DND-41 (cell line): ENCODE measurements at places on chromosomes 2 and 18.
A peak's percentile ranks its signal among the peaks of the same experiment; 100 is the strongest.

GRCh38 chr2:65435625-65436168, 3.3 kb upstream of the SPRED2 start:
- peak; percentile 80 for DNase-seq

DNA sequence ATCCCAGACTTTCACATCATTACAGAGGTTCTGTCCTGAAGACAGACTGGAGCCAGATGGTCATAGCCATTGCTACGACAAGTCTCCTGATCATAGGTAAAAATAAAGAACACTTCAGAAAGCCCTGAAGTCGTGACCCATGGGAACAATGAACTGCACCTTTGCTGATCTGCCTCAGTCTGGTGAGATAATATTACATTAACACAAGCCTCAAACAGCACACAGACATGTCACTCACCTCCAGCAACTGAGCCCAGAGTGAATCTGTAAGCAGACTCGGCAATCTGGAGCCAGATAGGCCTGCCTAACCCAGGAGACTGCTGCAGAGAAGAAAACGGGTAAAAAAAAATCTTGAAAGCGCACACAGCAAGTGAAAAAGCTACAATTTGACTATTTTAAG, 79.2 kb downstream of the SLC25A12 start:
- DNase-seq: no peak

GRCh38 chr2:29400930-29401653, 285.9 kb downstream of the CLIP4 start:
- DNase-seq: no peak

DNA sequence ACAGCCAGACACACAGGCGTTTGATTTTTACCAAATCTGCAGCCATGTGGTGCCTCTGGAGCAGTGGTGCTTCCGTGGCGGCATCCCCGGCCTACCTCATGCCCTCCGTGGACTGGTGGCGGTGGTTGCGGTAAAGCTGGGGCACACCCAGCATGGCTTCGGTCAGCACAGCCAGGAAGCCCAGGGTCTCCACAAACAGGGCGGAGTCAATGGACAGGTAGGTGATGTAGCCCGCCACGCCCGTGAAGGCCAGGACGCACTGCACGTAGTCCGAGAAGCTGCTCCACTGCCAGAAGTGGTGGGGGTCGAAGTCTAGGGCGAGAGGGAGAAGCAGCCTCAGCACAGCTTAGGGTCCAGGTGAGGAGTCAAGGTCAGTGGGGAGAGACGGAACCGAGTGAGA, 32.4 kb downstream of the SLC66A2 start:
- DNase-seq: no peak

DNA sequence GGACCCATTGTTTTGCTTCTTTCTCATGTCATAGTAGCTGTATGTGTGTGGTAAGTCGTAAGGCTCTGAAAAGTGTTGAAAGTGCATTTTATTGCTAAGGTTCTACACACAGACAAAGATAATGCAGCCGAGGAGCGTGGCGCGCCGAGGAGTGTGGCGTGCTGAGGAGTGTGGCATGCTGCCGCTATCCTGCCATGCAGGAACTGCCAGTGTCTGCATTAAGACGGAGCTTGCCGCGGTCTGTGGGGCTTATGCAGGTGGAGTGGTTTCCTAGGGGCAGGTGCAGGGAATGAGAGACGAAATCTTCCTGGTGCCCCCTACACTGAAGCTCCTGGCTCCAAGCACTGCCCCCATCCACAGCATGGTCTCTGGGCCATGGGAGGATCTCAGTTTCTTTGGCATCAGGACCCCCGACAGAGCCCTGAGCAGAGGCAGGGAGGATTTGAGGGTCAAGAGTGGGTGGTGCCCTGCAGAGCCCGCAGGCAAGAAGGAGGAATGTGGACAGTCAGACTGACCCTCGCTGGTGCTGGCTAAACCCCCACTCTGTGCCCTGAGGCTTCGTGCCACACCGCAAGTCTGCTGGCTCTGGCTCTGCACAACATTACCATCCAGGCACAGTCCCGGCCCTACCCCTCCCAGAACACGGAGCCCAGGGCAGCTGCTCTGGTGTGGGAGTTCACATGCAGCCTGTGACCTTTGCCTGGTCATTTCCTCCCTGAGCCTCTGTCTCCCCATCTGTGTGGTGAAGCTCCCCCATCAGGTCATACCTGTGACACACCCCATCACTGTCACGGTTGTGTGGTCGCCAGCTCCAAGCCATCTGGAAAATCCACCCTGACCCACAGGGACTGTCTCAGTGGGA, 3.2 kb downstream of the SNED1 start:
- no peak for DNase-seq

GRCh38 chr2:222423186-222423585, 1.2 kb upstream of the SGPP2 start:
- no peak for DNase-seq

GRCh38 chr2:105977212-105977611, 216.9 kb downstream of the UXS1 start:
- DNase-seq: no peak

- no peak for DNase-seq
These were observed 273.4 kb upstream of the SIX2 start for GRCh38 chr2:45282646-45283045.

- DNase-seq: no peak
These were observed 25.4 kb downstream of the FBLN7 start for GRCh38 chr2:112163541-112163981.

DNA sequence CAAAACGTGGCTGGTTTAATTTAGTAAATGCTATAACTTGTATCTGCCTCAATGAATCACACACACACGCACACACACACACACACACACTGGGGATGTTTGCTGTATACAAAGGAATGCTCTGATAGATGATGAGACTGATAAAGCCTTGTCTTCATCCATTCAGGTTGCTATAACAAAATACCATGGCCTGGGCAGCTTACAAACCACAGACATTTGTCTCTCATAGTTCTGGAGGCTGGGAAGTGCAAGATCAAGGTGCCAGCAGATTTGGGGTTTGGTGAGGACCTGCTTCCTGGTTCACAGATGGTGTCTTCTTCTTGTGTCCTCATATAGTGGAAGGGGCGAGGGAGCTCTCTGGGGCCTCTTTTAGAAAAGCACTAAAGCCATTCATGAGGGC, 149.5 kb upstream of the HDAC4 start:
- peak; percentile 84 for DNase-seq

DNA sequence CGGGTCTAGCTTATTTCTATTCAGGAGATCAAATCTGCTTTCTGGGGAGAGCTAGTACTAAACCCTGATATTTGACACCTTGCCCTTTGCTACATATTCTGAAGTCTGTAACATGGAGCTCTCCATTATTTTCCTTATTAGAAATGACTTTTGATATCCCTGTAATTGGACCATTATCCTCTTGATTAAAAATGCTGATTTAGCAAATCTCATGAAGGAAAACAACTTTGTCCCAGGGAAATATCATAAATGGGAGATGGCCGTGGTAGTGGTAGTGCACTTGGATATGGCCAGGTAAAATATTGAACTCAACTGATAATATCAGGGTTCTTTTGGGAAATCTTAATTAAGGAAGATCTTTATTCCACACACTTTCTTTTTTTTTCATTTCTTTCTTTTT, 326.5 kb downstream of the RPRM start:
- no peak for DNase-seq

DNA sequence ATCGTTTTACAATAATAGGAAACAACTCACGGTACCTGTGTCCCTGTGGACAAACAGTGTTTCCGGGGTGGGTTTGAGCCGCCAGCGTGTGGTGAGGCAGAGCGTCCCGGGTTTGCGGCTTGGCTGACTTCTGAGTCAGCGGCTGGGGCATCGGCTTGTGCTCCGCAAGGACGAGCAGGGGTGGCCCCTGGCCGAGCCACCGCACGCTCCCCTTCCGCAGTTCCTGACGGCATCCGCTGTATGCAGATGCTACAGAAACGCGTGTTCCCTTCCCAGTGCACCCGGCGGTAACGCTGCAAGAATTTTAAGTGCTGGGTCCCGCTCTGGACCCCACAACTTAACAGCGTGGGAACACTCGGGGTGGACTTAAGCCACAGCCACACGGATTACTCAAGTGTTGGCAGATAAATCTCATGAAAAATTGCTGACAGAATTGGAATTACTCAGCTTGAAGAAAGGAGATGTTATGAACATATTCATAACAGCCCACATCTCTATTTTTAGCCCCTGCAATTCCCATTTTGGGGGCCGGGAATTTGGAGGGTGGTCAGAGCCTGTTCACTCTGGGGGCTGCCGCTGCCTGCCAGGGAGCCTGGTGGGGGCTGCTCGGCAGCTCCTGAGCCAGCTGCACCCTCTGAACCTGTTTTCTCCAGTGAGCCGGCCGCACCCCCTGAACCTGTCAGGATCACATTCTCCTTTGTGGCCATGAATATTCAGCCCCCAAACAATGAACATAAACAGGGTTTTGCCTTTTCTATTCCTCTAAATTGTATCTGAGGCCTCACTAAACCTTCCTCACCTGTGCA, 12.6 kb upstream of the KCNG2 start:
- DNase-seq: no peak

DNA sequence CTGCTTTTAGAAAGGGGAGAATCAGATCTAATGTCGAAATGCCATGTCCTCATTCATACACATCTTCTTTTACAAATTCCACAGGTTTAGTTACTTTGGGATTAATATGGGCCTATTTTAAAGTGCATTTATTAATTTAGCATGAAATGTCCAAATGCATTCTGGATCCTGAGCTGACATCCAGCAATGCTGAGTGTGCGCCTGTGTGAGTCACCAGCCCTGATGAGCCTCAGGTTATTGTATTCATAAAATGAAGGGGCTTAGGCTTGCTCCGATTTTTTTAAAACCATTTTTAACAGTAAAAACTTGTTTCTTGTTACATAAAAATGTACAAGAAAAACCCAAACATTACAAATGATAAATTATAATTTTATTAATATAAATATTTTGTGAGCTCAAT, 94.1 kb downstream of the SH3YL1 start:
- DNase-seq: no peak

DNA sequence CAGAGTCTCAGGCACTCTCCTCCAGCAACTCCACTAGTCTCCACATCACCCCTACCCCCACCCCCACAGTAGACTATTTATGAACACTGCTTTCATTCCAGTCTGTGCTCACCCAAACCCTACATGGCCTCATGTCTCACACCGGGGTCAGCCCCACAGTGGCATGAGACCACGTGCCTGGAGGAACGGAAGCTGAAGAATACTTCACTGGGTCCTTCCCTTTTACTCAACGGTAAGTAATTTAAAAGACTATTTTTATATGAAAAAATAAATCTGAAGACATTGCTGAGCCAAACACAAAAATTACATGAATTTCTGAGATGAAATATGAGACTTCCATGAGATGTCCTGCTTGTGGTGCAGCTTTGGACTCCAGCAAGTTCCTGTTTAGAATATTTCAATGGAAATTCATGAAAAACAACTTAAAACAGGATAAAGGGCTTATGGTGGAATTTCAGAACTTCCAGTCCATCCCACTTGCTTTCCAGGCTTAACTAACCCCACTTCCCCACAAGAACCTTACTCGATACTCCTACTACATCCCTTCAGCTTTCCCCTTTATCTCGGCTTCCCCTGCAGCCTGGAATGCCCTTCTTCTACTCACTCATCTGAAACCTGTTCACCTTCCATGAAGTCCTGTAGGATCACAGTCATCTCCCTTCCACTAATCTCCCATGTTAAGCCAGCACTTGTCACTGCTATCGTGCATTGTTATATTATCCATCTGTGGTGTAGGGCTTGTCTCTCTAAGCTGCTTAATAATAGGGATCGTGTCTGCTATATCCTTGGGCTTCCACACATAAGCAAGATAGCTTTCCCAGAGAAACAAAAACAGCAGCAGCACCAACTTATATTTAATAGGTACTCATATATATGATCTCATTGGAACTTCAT, 47.9 kb downstream of the SLC14A1 start:
- DNase-seq: no peak

GRCh38 chr2:237726401-237726830, 72.2 kb upstream of the RBM44 start:
- no peak for DNase-seq

DNA sequence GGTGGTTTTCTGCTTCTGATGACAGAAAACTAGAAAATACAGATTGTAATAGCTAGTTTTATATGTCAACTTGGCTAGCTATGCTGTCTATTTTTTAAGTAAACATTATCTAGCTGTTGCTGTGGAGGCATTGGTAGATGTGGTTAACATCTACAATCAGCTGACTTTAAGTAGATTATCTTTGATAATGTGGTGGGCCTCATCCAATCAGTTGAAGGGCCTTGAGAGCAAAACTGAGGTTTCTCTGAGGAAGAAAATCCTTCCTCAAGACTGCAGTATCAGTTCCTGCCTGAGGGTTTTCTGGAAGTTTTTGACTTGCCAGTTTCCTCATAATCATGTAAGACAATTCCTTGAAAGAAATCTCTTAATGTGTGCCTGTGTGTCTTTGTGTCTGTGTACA, 75.9 kb upstream of the SPHKAP start:
- no peak for DNase-seq

DNA sequence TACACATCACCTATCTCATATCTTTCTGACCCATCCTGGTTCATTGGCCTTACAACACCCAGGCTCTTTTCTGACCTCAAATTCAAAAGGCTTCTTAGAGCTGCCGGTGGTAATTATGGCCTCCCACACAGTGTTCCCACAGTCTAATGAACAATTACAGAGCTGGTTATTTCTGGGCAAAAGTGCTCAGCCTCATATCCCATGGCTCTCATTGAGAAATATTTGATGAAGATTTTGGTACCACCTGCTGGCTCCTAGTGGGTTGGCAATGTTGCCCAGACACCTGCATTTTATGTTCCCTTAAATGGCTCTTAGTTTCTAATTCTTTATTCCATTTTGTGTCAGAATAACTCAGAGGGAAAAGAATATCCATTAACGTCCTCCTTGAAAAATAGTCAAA, 20.1 kb upstream of the SCYGR2 start:
- no peak for DNase-seq
